CD4-positive, alpha-beta T cell treated with Interleukin-15 for 4 hours (primary cell): ENCODE measurements at places on chromosomes 2 and 18.

DNA sequence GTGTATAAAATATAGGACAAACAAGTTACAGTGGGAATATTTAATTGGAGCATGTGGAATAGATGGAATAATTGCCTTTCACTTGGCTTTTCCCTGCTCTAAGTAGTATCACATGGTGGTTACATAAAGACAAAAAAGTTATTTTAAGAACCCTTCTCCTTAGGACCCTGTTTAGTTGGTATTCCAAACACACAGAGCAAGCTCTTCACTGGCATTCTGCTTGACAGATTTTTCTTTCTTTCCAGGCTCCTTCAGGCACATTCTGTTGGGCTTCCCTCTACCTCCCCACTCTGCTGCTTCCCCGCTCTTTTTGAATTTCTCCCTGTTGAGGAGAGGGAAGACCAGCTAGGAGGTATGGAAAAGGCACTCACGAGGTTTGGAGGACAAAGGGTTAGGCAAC, 29.0 kb upstream of the DARS1 start:
- DNase-seq, result no peak

GRCh38 chr2:55917117-55917516, 6.5 kb downstream of the EFEMP1 start:
- DNase-seq, result no peak

GRCh38 chr18:74509856-74510769, 13.9 kb downstream of the CNDP2 start:
- no peak for DNase-seq

DNA sequence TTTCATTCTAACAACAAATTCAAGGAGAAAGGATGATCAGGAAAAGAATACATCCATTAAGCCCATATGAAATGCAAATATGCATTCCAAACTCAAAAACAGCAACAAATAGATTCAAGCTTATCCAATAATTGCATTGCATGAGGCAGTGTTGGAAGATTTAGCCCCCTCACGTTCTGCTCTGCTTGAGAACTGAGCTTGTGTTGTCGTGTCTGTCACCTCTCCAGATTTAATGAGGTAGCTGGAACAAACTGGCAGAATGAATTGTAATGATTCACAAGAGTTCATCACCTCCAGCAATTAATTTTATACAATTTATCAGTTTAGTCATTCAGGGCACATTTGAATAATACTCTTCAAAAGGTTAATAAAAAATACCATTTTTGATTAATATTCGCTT, 54.8 kb downstream of the AP1S3 start:
- no peak for DNase-seq

- DNase-seq, result peak; percentile 55
Observed at GRCh38 chr18:3061581-3062312, 48.8 kb upstream of the LPIN2 start.

DNA sequence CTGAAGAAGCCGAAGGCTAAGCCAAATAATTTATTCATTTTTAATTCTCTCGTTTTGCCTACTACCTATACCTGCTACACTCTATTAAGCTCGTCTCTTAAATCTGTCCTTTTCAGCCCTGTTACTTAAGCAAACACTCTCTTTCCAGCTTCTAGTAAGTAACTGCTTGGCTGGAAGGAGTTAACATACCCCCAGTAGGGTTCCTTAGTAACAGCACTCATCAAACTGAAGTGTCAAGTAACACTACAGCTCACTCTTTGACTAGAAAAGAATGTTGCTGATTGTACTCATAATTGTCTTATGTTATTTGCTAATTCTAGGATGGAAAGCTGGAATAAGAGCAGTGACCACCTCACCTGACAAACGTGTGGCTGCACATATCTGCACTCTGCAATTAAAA, 120.0 kb upstream of the SCN7A start:
- no peak for DNase-seq

DNA sequence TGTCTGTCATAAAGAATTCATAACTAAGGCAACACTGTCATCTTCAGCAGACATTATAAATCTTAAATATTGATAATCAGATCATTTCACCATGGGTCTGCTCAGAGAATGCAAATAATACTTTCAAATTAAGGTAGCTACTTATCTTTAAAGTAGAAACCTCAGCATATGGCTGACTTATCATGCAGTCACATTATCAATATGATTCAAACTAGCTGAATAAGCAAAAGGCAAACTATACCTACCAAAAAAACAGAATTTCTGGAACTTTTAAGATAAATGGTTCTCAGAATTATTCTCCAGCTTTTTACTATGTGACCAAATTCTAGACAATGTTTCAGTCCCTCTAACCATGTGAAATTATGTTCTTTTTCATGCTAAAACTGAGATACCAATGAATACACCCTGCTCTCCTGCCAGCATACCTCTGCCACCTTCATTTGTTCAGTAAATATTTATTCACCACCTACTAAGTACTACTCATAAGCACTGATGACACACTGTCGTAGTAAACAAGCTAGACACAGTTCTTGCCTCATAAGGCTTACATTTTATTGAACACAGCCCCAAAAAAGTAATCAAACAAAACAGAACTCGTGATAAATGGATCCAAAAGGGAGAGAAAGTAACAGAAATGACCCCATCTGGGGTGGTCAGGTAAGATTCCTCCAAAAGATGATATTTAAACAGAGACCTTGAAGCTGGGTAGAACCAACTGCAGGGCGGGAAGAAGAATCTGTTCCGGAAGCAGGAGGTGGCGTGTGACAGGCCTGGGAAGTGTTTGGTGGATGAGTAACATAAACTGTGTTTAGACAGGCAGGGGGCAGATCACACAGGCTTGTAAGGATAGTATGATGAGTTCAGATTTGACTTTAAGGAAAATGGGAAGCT, 17.7 kb downstream of the SPIRE1 start:
- DNase-seq, result no peak

GRCh38 chr2:97868986-97869721, 126.6 kb downstream of the TMEM131 start:
- no peak for DNase-seq

DNA sequence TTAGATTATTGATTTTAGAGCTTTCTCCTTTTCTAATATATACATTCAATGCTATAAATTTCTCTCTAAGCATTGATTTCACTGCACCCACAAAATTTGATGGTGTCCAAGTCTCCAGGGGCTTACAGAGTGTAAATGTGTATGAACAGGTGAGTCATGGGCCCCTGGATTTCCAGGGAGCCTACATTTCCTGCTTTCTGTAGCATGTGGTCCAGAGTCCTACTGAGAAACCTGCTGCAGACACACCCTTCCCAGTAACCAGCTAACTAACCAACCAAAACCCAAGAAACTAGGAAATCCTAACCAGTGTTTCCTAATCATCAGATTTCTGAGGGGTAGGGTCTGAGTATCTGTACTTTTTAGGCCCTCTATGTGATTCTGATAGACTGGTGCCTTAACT, 39.5 kb upstream of the TANC1 start:
- DNase-seq, result no peak
